ENCODE measurements at places on chromosomes 6 and 20. TPM values are rescaled to one million over a fixed set of nuclear protein-coding genes. Genes with fewer than 3 reads are reported as not detected.

The NCR2 gene
- not detected for total RNA-seq

The KCNK15 gene
- 2.2 TPM for total RNA-seq

The BFSP1 gene
- 0.41 TPM for total RNA-seq

GRCh38 chr20:53984356-53985149 is 85.8 kb downstream of the BCAS1 start:
- DNase-seq = no peak

DNA sequence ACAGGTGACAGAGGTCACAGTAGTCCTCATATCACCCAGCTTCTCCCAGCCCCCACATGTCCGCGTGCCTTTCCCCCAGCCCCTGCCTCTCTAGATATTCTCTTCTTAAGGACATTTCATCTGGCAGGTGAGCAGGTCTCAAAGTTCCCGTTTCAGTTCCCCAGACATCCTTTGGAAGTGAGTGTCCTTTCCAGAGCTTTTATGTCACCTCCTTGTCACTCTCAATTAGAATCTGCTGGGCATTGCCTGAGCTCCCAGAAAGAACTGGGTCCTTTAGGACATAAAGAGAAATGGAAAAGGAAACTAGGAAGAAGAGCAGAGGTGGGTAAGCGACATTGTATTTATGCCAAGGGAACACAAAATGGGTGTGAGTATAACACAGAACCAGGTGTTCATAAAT is 66.9 kb upstream of the CEP85L start:
- DNase-seq = no peak

- no peak for DNase-seq
Measured at GRCh38 chr6:107636486-107636885, 146.6 kb downstream of the SOBP start.

DNA sequence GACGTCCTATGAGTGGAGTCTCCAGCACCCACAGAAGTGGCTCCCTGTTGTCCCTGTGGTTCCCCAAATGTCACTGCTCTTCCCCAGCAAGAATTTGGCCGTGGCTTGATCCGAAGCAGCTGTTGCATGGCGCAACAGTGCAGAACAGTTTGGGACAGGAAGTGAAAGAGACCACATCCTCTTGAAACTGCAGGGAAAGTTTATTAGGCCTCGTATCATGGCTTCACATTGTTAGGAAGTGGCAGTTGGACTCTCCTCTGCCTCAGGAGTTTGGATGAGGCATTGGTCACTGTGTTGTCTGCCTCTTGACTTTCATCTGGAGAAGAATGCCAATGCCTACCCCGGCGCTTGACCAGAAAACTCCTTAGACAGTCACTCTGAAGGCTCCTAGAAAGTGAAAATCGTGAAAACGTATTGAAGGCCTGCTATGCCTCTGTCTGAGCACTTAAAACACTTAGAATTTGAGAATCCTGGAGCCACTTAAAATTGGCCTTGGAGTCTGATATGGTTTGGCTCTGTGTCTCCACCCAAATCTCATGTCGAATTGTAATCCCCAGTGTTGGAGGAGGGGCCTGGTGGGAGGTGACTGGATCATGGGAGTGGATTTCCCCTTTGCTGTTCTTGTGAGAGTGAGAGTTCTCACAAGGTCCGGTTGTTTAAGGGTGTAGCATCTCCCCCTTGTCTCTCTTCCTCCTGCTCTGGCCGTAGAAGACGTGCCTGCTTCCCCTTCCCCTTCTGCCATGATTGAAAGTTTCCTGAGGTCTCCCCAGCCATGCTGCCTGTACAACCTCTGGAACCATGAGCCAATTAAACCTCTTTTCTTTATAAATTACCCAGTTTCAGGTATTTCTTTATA is 334.9 kb upstream of the JARID2 start:
- DNase-seq = peak; percentile 50

DNA sequence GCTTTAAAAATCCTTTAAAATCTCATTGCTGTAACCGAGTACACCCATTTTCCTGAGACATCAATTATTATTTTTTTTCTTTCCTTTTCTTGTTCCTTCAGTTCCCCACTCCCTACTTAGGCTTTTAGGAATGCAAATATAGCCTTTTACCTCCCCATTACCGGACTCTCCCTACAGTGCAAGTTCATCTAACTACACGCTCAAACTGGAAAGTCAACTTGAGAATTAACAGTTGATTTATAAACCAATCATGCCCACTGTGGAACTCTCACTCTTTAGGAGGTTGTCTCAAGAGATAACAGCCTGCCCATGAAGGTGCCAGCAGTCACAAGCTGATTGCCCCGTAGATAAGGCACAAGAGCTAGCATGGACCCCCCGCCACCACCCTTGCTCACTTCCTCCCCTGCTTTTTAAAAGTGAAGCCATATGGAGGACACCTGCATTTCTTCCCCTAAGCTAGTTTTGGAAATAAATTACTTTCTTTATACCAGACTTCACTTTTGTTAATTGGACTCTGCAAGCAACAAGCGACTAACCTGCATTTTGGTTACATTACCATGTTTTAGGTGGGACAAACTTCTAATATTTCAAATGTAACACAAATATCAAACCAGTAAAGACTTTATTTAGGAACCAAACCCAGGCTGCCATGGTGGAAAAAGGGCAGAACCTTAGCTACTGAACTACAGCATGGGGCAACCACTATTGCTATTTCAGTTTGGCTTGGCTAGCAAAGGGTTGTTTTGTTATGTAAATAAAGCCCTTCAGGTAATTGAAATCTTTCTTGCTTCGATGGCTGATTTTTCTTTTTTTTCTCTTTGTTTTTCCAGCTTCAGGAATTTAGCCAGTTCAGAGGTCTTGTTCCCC is 34.9 kb downstream of the UBD start:
- DNase-seq = no peak

GRCh38 chr6:6386010-6386409 is 65.5 kb upstream of the F13A1 start:
- DNase-seq = no peak

- DNase-seq = no peak
Measured at GRCh38 chr6:139582956-139583355, 208.5 kb upstream of the CITED2 start.

GRCh38 chr20:49790077-49790798 is 22.4 kb upstream of the SLC9A8 start:
- peak; percentile 76 for DNase-seq

DNA sequence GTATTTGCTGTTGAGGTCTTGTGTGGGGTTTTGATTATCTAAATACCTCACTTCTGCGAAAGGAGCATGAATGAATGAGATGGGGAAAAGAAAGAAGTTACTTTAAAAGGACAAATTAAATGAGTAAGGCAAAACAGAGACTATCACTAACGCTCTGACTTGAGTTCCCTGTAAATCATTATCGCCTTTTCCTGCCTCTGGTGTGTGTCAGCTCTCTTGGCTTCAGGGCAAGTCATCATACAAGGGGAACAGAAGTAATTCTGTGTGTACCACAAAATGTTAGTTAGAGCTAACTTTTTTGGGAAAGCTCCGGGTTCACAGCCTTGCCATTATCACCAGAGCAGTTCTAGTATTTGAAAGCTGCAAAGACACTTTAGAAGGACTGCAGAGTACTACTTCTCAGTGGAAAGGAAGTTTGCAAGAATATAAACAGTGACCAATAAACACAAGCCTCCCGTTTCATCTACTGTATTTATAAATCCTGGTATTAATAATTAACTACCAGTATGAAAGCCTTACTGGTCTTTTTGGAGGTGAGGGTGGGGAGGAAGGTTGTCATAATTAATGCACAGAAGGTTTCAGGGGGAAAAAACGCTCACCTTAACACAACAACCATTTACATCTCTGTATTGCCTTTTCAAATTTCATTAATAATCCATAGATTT is 1.2 kb downstream of the DZANK1 start:
- no peak for DNase-seq

- DNase-seq = no peak
Measured at GRCh38 chr6:50657513-50657912, 55.8 kb upstream of the TFAP2D start.

DNA sequence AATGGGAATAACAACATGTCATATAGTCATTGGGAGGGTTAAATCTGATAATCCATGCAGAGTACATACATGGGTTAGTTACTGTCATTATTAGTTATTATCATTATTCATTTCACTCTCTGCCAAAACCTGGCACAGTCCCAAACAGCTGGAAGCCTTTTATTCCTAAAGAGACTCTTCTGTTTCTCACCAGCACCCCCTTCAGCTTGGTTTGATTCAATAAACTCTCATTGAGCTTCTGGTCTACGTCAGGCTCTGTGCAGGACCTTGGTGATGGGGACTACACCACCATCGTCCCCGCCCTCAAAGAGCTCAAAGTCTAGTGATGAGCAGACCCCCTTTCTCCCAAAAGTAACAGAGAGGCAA is 2.3 kb downstream of the KCNK15 start:
- DNase-seq = no peak

Measured in left cardiac atrium (tissue), 4 donors.